H1 (cell line): ENCODE measurements at places on chromosomes 12 and 14. TPM values are rescaled to one million over a fixed set of nuclear protein-coding genes. Genes with fewer than 3 reads are reported as not detected.

GRCh38 chr12:92471551-92471950 lies 231.2 kb upstream of the PLEKHG7 start:
- no peak for DNase-seq

C12orf54 gene
- total RNA-seq = not detected in 2 replicates

GRCh38 chr12:70813559-70813958 lies 107.0 kb downstream of the PTPRR start:
- no peak for DNase-seq

MLF2 gene
- 229 and 232 TPM in 2 replicates for total RNA-seq

DNA sequence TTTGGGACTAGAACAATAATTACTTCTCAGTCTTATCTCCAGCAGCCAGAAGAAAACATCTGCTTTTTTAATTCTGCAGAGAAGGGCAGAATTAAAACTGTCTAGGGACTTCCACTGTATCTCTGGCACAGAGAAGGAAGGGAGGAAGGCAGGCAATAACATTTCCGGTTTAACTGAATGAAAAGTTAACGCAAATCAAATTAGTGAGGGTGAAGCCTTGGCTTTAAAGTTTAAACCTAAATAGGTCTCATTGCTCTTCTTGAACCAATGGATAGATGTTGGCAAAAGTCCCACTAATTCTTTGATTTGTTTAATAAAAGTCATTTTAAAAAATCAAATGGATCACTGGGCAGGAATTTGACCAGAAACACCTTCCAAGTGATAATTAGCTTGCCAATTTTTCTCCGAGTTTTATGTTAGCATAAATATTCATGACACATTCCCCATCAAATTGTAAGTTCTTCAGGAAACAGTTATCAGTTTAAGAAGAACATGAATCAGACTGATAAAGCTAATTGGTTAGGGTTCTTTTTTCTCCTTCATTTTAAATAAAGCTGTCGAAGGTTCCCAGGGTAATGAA lies 181.9 kb downstream of the SLC15A5 start:
- no peak for DNase-seq

DNA sequence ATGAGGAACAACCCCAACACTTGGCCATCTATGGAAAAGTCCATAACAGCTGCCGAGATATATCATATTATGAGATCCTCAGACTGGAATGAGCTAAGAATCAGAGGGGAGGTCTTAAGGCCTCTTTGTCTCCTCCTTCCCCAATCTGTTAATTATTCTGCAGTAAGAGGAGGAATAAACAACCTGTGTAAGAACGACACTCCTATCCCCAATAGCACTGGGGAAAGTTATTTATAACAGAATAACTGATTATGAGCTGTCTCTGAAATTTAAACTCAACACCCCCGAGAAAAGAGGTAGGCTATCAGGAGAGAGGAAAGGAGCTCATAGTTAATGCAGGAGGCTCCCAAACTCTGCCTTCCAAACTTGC lies 68.0 kb downstream of the NIN start:
- DNase-seq = no peak

NPFF gene
- 0.80 TPM in 1 of 2 replicates, not detected in the other for total RNA-seq

- no peak for DNase-seq
Observed at GRCh38 chr14:35034440-35034833, 11.6 kb upstream of the FAM177A1 start.

DNA sequence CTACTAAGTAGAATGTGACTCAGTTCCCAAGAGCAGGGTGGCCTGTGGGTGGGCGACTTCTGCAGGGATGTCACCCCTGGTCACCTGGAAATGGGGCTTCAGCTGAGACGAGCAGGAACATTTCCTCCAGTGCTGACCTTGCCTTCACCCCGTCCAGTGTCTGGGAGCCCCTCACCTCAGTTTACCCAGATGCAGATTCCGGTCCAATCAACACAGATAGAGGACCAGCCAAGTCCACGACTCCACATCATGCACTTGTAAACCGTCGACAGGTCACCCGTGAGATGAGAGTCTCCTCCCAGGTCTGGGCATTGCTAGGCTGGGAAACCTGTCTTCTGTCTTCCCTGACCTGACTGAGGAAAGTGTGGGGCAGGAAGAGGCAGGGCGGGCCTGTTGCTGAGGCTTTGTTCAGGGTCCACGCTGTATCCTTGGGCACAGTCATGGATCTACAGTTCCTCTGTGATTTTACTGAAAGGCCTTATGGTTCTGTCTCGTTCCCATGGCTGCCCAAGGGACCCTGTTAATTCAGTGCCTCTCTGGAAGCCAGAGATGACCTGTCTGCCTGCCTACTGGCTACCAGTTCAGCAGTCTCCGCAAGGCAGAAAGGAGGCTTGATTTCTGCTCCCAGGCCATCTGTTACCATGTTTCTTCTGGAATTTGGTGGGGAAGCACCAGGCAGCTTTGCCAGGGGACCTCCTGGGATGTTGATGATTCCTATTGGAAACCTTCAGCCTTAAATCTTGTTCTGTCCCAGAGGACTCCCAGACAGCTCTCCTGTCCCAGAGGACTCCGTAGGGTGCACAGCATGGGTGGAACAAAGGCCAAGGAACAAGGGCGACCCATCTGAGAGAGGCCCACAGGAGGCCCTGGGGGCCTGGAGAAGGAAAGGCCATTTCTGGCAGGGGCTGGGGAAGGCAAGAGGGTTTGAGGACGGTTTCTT lies 288.5 kb upstream of the RTL1 start:
- DNase-seq = no peak

- DNase-seq = no peak
Observed at GRCh38 chr12:108910336-108910735, 30.4 kb downstream of the DAO start.

GPR135 gene
- 0.73 and 1.1 TPM in 2 replicates for total RNA-seq

- no peak for DNase-seq
Observed at GRCh38 chr14:61468063-61468825, 146.9 kb downstream of the PRKCH start.

DNA sequence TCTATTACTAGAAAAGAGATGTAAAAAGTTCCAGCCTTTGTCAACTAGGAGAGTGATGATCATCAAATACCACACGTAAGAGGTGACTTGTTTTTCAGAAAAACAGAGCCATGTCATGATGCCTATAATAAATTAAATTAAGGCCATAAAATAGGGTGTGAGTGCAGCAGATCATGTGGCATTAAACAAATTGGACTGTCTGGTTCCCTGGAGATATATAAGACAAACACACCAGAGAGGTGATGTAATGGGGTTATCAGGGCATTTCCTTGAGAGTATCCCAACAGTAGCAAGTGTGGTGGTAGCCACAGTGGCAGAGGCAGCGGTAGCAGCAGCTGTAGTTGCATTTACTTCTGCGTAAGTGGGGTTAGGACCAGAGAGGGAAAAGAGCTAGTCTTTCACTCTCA lies 14.6 kb upstream of the GALNT6 start:
- DNase-seq = no peak

RNASE7 gene
- total RNA-seq = not detected in 2 replicates

- DNase-seq = no peak
Observed at GRCh38 chr12:93803424-93803807, 126.2 kb downstream of the CRADD start.

DNA sequence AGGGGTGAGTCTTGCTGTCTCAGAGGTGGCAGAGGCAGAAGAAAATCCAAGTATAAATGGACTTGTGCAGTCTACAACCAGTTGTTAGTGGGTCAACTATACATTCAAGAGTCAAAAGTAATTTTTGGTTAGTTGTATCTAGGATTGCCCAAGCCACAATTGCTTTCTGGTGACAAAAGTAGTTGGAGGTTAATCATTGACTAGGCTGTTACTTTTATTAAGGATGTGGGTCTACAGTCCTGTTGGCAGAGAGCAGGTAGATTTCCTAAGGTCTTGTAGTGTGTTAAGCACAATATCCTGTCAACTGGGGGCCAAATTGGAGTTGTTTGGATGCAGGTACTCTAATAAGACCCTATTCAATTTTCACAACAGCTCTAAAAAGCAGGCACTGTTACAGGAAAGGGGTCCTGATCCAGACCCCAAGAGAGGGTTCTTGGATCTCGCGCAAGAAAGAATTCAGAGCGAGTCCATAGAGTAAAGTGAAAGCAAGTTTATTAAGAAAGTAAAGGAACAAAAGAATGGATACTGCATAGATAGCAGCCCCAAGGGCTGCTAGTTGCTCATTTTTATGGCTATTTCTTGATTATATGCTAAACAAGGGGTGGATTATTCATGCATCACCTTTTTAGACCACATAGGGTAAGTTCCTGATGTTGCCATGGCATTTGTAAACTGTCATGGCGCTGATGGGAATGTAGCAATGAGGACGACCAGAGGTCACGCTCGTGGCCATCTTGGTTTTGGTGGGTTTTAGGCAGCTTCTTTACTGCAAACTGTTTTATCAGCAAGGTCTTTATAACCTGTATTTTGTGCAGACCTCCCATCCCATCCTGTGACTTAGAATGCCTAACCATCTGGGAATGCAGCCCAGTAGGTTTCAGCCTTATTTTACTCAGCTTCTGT lies 232.6 kb upstream of the SRRM4 start:
- DNase-seq = no peak

DNA sequence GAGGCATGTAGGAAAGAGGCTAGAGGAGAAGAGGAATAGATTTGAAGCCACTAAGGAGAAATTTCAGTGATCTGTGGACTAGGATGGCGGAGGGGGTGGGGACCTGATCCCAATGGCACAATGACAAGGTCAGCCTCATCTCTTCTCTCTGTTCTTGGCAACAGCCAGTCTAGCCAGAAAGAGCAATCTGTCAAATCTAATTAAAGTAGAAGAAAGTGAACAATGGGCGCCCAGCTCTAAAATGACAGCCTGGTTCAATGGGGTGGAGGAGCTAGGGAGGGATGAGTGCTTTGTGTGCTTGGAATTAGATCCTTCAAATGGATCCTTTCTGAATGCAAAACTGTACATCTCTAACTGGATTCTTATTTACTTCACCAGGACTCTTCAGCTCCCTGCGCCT lies 37.2 kb upstream of the TUBA1C start:
- no peak for DNase-seq

MAP3K9 gene
- 23.7 and 24.7 TPM in 2 replicates for total RNA-seq

DNA sequence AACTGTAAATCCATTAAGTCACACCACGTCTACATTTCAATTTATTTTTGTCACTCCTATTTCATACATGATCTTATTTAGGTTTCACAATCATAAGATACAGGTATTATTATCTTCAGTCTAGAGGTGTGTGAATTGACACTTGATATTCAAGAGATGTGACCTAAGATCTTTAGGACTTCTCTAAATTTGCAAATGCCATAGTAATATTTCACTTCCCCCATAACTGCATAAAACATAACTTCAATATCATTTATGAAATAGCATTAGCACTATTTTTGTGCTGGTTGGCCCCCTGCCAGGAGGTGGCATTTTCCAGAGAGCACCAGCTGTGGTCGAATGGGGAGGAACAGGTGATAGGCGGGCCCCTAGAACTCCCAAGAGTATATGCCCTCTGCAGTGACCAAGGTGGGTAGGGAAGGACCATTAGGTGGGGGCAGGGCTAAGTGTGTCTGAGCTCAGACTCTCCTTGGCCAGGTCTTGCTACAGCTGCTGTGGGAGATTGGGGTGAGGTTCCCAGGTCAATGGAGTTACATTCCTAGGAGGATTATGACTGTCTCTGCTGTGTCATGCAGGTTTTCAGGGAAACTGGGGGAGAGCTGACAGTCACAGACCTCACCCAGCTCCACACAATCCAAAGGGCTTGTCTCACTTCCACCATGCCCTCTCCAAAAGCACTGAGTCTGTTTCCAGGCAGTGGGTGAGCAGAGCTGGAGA lies 49.2 kb upstream of the ERGIC2 start:
- no peak for DNase-seq

GRCh38 chr12:51270951-51271518 lies 820 bp upstream of the SMAGP start:
- no peak for DNase-seq

DNA sequence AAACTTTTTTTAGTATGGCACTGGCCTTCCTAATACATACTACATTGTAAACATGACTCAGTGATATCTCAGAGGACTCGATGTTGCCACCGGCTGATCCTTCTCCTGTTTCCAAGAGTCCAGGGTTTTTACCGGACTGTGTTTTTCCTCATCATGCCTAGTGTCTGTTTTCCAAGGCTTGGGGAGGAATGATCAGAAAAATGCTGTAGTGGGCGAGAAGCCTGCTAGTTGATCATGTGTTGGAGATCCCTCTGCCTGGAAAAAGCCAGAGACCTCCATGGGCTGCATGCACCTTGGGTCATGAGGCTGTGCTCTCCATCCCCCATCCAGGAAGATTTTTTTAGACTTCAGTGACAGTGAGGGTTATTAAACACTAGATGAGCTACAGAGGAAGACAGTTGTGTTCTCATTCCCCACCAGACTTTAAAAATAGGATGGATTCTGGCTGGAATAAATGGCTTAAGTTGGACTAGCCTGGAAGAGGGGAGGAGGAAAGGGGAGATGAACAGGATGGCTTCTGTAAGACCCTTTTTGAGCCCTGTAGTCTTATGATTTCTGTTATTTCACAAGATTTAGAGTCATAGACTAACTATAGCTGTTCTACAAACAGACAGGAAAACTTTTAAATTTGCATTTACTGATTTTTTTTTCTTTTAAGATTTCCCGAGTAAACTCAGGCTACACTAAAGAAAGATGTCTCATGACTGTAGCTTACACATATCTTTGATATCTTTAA lies 145.7 kb downstream of the SAMD4A start:
- no peak for DNase-seq

DNA sequence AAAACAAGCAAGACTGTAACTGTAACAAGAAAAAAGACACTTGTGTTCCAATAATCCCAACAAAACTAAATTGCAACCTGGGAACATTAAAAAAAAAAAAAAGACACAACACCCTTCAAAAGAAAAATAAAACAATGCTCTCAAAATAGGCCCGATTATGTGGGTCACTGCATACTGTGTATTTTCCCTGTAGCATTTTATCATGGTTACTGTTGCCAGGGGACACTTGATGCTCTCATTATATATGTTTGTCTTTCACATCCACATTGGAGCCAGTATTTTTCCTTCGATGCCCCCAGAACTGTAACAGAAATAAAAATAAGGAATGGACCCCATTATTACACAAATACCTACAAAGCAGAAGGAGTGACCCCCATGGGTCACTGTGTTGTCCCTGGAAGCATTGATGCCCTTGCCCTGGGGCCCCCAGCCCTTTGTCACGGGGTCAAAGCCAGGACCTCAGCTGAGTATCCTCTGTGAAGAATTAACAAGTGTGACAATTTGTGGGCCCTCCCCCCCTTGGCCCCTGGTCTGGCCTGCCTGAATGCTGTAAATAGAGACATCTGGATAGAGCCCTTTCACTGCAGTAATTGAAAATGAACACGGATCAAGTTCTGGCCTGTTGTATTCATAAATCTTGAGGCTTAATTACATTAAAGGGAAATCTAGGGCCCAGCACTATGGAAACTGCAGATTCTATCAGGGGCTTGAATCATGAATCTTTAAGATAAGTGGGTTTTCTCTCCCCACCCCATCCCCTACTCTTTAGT lies 72.8 kb downstream of the C12orf42 start:
- no peak for DNase-seq

DNA sequence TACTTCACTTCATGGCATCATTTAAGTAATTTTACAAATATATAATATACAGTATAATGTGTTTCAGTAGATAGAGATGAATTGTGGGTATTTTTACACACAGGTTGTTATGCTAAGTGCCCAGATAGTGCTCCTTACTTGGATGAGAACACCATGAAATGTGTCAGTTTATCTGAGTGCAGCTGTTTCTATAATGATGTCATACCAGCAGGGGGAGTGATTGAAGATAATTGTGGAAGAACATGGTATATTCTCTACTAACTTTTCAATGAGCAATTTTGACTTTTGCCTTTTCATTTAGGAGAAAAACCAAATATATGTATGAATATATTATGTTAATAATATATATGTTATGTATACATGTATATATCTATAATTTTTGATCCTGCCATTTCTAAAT lies 221.6 kb downstream of the LRRK2 start:
- DNase-seq = no peak

ADGRD1 gene
- 0.48 and 1.3 TPM in 2 replicates for total RNA-seq
